ENCODE measurements at places on chromosomes 12 and 14.

DNA sequence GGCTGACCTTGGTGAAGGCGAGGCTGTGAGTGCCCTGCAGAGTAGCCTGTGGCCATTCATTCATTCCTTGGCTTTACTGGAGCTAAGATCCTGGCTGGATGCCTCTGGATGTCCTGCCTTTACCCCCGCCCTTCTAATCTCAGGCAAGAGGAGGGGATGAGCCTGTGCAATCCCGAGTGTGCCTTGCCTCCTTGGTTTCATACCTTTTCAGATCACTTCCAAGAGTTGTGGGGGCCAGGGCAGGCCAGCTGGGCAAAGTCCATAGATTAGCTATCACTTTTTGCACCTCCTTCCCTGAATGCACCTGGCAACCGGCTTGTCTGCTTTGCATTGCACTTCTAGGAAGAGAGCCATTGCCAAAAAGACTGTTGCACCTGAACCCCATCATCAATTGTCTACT lies 1.5 kb downstream of the VRTN start:
- no peak for DNase-seq

DNA sequence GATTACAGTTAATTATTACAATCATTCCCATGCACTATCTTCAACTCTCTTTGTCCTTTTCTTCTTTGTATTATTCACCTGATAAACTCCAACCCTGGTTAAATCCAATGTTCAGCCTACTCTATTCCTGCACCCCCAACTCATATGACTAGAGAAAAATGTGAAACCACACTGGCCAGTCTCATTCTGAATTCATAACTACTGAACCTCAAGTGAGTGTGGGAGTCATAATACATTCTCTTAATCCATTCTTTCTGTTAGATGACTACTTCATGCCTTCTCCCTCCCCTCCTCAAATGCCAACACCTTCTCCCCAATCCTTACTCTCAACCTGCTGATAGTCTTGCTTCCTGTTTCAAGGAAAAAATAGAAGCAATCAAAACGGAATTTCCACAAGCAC lies 22.3 kb upstream of the ITPR2 start:
- no peak for DNase-seq

DNA sequence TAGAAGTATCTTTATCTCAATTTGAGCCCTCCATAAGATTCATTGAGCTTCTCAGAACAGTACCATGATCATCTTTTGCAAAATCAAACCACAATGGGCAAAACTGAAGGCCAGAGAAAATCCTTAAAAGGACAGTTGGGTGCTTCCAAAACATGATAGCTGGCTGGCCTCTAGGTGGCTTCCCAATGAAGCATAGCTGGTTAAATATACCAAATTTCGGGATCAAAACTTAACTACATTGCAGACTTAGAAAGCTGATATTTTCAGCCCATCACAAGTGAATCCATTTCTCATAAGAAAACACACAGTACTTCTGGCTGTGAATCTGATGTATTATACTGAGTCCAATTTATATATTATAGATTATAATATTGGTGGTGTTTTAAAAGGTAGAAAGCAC lies 15.3 kb upstream of the PIK3C2G start:
- DNase-seq = no peak

DNA sequence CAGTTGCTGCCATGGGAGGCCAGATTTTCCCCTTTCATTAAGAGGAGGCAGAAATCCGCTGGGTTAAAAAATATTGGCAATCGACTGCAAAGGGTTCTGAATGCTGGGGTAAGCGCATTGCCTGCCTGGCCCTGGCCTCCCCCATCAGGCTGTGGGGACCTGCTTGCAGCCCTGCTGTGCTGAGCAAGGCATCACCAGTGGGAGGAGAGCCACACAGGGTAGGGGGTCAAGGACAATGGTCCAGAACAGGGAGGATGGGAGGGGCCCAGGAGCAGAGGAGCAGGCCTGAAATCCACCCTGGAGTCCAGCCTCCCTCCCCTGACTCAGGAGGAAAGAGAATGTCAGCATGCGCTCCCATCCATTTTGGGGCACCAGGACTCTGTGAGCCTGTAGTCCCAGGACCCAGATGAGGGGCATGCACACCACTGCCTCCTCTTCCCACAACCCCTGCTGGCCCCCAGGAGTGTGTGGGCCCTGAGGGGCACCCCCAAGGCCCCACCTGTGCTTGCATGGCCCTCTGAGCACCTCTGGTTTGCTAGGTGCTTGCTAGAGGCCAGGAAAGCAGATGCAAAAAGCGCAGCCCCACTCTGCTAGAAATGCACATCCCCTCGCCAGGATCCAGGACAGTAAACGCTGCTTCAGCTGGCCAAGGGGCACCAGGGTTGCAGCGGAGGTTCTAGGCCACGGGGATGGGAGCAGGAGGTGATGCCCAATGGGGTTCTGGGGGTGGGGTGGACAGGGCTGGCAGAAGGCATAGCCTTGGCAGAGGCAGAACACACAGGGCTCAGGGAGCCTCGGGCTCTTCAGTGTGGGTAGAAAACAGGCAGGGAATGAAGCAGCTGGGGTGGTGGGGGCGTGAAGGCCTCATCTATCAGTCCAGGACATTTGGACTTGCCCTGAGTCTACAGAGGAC lies 14.6 kb downstream of the TESC start:
- no peak for DNase-seq

GRCh38 chr12:106245767-106246166 lies 2.1 kb downstream of the CKAP4 start:
- no peak for DNase-seq

DNA sequence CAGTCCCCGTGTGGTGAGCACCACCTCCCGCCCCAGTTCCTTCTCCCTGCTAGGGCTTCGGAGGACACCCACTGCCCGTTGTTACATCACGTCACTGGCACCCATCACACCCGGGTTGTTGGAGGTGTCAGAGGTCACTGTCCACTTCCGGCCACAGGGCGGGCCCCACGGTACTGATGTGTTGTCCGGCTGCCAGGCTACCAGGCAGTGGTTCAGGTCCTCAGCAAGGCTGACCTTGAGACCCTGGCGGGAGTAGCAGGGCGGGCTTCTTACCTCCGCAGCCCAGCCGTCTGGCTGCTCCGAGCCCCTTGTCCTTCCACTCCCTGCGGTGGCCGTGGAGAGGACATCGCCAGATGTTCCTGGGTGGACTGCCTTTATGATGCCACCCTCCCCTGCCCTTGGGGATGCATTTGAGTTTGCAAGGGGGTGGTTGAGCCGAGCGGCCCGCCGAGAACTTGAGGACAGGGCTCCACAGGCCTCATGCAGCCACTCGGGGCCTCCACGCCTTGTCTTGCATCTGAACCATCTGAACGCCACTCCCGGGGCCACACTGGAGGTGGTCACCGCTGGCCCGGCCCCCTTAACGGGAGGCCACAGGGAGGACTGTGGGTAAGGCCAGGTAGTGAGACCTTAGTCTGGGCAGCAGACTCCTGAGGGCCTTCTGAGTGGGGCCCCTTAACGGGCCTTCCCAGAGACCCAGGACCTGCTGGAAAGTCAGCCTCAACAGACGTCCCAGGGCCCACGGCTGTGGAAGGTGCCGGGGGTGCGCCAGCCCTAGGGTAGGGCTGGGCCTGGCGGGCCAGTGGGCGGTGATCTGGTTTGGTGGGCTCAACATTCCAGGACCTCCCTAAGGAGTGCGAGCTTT lies 27.1 kb upstream of the PLD4 start:
- DNase-seq = no peak

DNA sequence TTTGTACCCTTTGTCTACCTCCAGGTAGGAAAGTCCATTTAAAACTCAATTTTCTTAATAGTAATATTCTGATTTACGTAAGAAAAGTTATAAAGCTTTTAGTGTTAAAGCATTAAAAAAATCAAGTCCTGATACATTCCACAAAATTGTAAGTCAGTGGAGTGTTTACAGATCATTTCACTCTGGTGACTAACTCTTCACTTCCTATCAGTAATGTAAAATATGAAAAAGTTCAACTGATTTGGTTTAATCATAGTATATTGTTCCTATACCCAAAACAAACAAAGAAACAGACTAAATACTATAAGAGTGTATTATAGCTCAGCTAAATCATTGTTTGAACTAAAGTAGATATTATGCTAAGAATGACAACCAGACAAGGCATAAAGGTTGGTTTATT lies 85.9 kb downstream of the VEZT start:
- DNase-seq = no peak

- no peak for DNase-seq
Measured at GRCh38 chr12:52704464-52704863, 1.1 kb upstream of the KRT77 start.

- no peak for DNase-seq
Measured at GRCh38 chr12:93266-94005, 26.9 kb downstream of the IQSEC3 start.

- no peak for DNase-seq
Measured at GRCh38 chr12:27076468-27076867, 5.9 kb downstream of the C12orf71 start.

DNA sequence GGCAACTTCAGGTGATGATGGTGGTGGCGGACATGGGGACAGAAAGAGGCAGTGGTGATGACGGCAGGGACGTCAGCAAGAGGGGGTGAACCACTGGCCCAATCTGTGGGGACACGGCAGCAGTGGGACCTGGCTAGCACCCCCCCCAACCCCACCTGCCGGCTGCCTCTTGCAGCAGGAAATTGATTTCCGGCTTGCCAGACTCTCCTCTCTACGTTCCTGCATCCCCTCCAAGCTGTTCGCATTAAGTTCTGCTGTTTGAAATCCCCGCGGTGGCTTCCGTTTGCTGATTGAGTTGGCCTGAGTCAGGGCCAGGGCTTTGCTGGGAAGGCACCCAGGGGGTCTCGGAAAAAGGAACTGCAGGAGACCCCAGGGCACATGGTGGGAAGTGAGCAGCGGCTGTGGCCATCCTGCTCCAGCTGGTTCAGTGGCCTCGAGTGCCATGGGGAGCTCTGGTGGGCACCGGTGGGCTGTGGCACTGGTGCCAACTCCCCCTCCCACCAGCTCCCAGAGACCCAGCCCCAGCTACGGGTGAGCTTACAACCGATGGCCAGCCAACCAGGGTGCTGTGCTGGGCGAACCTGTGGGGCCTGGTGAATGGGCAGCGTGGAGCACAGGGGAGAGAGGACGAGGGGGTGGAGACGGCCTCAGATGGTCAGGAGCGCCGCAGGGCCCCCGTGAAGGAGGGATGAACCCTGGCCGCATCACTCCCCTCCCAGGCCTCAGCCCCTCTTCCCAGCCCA lies 14.6 kb upstream of the NUDT14 start:
- DNase-seq = no peak

- DNase-seq = no peak
Measured at GRCh38 chr12:123105211-123105826, 45.6 kb downstream of the PITPNM2 start.

DNA sequence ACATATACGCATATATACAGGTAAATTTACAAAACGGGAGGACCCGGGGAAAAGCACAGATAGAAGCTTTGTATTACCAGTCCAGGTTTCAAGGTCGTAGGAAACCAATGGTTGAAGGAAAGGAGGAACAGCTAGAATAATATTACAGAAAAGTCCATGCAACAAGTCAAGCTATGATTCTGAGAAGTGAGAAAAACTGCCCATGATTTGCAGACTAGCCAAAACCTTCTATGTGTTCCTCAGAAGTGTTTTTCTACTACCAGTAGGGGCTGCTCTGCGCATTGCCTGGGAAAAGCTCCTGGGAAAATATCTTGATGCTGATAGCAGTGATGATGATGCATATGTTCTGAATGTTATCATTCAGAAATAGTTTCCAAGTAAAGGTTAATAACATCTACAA lies 2.2 kb downstream of the PDZRN4 start:
- DNase-seq = no peak

DNA sequence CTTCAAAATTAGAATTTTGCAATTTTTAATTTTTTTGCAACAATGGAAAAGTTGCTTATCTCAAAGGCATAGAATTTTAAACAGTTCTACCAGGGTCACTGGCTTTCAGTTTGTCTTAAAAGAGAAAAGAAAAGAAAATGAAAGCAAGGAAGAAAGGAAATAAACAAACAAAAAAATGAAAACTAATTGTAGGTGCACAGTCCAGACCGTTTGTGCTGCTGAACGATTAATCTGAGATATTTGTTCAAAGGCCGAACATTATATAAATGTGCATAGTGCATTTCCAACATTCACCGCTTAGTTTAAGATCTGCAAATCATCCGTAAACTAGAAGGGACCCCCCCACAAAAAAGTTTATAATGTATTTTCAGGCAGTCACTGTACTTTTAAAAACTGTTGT lies 5.5 kb upstream of the OTX2 start:
- DNase-seq = no peak

DNA sequence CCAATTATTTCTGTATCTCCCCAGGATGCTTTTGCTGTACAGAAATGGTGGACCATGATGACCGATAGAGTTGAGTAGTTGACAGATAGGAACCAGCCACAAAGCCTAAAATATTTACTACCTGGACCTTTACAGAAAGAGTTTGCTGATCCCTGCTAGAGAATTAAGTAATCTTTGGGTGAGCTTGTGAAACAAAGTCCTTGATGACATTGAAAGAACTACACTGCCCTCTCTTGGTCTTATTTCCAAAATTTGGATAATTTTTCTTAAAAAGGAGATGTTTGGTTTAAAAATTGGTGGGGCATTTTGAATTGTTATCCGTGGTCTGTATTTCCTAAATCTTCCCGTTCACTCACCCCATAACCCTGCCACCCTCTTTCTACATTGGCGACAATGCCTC lies 13.7 kb upstream of the TCTN1 start:
- DNase-seq = no peak

DNA sequence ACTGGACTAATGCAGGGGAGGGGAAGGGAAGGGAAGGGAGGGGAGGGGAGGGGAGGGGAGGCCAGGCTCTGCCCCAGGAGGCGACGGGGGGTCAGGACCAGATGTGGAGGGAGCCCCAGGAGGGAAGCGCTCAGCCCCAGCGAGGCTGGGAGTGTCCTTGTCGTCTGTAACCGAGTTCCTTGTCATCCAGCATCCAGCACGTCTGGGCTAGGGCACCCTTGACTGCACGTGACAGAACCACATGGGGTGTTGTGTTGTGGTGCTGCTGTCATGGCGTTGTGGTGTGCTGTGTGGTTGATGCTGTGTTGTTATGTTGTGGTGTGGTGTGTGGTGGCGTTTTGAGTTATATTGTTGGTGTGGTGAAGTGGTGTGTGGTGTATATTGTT lies 28.4 kb upstream of the SFSWAP start:
- DNase-seq = no peak

DNA sequence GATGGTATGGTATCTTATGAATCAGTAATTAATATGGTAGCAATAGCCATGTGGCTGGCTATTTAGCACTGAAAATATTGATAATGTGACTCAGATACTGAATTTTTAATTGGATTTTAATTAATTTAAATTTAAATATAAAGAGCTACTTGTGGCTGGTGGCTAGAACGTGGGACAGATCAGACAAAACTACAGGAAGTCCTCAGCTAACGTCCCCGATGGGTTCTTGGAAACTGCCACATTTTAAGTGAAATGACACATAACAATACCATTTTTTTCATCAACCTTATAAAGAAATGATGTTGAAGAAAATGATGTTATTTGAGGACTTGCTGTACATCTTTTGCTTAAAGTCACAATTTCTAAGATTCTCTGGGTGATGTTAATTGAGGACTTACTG lies 138.1 kb upstream of the FLRT2 start:
- DNase-seq = no peak

GRCh38 chr12:102957339-102958050 lies at the start of gene ASCL1:
TSS of gene ASCL1 (plus strand) at chr12:102957674. CDS start at chr12:102958245, 571 bp downstream.
- no peak for DNase-seq
